ENCODE measurements at places on chromosomes 5 and 9. TPM values are rescaled to one million over a fixed set of nuclear protein-coding genes. Genes with fewer than 3 reads are reported as not detected.

The GADD45G gene
- not detected for total RNA-seq

The PCDHA11 gene
- 0.27 TPM for total RNA-seq

GRCh38 chr9:134289241-134289875, 36.9 kb upstream of the RXRA start:
- DNase-seq: no peak

DNA sequence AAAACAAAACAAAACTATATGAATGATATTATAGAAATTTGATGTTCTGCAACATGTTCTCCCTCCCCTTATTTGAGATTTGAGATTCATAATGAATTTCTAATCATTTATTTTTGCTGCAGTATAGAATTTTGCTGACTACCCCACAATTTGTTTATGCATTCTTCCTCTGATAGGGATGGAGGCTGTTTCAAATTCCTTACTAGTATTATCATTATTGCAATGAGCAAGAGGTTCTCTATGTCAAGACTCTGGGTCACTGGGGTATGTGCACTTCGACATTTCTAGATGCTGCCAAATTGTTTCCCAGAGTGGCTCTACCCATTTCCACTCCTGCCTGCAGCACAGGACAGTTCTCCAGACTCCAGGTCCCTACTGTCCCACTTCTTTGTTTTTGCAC, 54.9 kb upstream of the DAB2IP start:
- no peak for DNase-seq

The NMUR2 gene
- total RNA-seq: not detected

The OLFML2A gene
- 0.25 TPM for total RNA-seq

GRCh38 chr5:50958852-50959457, 292.5 kb downstream of the PARP8 start:
- DNase-seq: peak; percentile 47

GRCh38 chr5:170266570-170267381, 30.8 kb downstream of the LCP2 start:
- no peak for DNase-seq

DNA sequence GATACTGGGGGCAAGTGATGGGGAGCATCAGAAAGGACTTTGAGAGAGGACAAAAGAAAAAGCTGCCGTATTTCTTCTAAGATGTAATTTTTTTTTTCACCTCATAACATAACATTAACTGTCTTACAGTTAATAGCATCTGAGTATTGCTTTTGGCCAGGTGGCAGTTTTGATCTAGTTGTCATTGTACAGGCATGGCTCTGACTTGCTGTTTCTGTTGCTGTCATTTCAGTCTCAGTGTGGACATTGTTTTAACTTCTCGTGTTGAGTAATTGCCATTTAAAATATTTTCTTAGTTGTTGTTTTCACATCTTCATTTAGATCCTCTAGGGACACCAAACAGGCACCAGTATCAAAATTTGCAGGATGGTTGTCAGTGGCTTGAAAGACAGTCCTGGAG, 12.4 kb downstream of the SMAD5 start:
- DNase-seq: no peak

DNA sequence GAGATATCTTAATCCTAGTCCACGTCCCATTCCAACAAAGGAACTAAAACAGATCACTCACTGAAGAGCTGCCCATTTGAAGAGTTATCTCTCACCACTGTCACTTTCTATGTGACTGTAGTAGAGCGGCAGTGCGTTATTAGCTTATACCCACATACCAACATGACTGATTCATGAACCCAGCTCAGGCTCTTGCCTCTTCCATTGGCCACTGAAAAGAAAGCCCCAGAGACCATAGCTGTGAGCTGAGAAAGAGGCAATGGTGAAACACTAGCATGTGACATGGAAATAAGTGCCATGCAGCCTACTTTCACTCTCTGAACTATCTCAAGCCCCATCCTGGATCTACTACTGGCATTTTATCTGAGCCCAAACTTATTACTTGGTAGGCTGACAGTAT, 151.7 kb upstream of the MOCS2 start:
- DNase-seq: no peak

The PCDHB4 gene
- 1.3 TPM for total RNA-seq

The GABRG2 gene
- not detected for total RNA-seq

GRCh38 chr9:117746263-117746662, 42.1 kb downstream of the TLR4 start:
- DNase-seq: no peak

The FPGS gene
- 130 TPM for total RNA-seq

GRCh38 chr9:89994988-89995613, 390.3 kb downstream of the GADD45G start:
- DNase-seq: no peak

The FOXI1 gene
- total RNA-seq: not detected

- no peak for DNase-seq
Measured at GRCh38 chr5:172988276-172988675, 4.7 kb downstream of the ATP6V0E1 start.

The SARDH gene
- not detected for total RNA-seq

The RMI1 gene
- total RNA-seq: 6.9 TPM

The FAT2 gene
- total RNA-seq: 9.9 TPM

DNA sequence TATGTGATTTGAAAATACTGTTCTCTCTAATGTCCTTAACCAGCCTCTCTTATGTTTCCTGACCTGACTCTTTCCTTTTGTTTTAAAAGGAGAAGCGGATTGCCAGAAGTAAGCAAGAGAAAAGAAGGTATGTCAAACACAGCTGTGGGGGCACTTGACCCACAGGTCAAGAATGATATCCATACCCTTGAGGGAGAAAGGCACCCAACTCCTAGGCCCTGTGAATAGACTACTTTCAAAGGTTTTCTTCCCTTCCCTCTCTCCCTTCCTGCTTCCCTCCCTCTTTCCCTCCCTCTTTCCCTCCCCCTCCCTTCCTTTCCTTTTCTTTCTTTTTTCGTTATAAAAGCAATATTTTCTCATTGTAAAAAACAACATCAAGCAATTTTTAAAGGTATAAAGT, 306.8 kb downstream of the TRPM3 start:
- DNase-seq: no peak

DNA sequence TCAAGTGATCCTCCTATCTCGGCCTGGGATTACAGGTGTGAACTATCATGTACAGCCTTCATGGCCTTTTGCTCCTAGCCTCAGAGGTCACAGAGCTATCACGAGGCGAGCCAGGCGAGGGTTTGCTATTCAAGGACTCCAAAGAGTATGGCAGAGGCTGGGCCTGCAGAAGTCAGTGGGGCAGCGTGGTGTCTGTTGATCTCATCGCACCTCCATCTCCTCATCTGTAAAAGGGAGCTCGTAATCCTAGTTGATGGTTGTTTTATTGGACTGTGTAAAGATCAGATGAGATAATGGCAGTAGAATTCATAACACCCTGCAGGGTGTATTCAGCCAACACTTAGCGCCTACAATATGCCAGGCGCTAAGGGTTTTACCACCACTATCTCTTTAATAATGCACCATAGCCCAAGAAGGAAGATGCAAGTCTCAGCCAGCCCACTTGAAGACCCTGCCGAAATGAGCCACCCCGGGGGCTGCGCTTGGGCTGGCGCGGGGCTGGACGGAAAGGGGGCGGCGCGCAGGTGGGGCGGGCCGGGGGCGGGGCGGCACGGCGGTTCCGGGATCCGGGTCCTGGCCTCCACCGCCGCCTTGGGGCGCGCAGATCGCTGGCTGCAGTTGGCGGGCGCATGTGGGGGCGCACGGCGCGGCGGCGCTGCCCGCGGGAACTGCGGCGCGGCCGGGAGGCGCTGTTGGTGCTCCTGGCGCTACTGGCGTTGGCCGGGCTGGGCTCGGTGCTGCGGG, at the start of gene GALNT12:
TSS of gene GALNT12 (plus strand) at position 601 of the 744 bp plus-strand sequence. CDS start at position 630, 29 bp downstream.
- no peak for DNase-seq

The FGF1 gene
- total RNA-seq: 0.65 TPM

DNA sequence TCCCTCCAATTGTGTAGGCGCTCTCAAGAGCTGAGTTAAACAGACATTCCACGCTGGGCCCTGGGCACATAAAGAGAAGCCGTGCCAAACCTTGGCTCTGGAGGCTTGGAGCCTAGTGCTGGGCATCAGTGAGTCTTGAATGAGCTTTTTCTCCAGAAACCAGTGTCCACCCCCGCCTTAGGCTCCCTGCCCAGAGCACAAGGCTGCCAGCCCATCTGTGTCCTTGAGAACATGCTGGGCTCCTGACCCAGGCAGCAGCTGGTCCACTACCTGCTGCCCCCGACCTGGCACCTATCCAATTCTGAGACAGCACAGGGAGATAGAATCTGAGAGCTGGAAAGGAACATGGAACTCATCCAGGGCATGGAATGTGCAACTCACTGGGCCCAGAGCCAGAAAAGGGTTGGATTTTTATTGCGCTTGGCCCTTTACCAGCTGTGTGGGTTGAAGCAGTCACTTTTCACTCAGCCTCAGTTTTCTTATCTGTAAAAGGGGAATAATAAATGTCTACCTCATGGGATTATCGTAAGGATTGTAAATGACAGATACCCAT, 92.4 kb upstream of the CPLX2 start:
- DNase-seq: peak; percentile 99

All from MCF 10A (cell line).